ENCODE measurements at places on chromosomes 5 and 9.
A peak's percentile ranks its signal among the peaks of the same experiment; 100 is the strongest.

DNA sequence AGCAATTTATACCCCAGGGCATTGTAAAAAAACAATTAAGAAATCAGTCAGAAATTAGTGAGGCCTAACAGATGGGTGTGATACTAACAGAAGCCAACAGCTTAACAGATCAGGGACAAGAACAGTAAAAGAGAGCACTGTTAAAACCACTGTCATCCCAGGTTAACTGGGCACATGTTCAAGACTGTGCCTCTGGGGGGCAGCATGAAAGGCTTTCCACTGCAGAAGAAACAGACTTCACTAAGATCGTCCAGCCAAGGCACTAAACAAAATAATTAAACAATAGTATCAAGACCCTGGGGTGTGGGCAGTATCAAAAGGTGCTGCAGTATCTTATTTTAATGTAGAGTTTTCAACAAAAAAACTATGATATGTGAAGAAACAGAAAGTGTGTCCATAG, 43.5 kb downstream of the FBN2 start:
- DNase-seq: no peak

GRCh38 chr9:130927995-130928900, 10.8 kb downstream of the FIBCD1 start:
- no peak for DNase-seq

DNA sequence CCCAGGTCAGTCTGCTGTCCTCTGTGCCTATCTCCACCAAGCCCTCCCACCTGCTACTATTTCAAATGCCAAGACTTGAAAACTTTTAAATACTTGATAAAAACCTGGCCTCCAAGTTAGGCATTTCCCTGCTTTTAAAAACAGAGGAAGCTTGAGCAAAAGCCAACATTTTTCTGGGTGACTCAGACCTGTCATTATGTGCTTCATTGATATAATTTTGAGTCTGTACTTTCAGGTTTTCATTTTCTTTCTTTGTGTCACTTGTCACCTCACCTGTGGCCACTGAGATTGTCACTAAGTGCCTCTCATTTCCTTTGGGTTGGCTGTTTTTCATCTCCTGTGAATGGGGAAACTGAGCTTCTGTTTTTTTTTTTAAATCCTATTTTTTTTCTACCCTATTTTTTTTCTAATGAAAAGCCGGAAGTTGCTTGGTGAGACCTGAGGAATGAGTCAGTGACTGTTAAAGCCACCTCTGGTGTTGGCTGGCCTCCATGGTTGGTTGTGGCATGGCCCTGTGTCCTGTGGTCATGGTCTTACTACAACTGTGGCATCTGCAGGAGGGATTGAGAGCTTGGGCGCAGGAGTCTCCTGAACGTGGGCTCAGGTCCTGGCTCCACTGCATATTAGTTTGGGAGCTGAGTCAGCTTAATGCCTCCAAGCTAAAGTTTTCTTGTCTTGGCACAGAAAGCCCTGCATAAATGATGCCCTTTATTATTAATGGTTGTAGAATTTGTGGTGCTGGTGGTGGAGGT, 56.7 kb downstream of the ARHGAP26 start:
- no peak for DNase-seq

GRCh38 chr5:31193591-31194467, at the start of gene CDH6:
CDH6 (plus strand) TSS chr5:31193686; CDS start chr5:31267474, 73,788 bp downstream.
- DNase-seq: no peak

GRCh38 chr5:147586832-147587231, 77.0 kb upstream of the DPYSL3 start:
- no peak for DNase-seq

DNA sequence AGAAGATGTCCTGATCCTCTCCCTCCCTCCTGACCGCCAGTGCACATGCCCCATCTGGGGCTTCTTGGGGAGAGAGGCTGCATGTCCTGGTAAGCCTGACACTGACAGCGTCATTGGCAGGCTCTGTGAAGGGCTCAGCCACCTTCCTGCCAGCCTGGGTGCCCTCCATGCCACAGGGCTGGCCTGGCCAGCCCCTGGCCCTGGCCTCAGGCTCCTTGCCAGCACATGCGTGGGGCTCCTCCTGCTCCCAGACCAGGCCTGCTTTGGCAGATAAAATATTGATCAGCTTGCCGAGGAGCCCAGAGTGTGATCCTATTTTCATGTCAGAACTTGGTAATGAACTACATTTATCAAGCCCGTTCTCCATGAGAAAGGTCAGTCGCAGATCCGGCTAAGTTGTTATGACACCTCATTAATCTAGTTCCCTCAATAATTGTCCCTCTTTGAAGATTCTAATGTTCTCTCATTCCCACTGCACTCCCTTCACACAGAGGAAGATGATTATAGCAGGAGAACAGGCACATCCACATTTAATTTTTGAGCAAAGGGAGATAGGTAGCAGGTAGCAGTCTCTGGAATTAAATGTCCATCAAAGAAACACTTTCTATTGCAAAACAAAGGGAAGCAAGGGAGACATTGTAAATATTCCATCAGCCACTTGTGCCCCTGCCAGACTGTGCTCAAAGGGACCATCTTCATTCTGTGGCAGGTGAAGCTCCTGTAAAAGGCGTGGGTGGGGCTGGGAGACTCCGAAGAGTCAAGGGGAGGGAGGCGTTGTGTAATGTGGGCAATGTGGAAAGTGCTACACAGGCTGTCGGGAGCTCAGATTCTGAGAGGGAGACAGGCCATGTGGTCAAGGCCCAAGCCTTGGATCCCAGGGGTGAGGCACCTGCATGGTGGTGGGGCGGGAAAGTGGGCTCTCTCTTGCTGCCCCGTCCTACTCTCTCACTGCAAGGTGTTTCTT, 272.0 kb downstream of the HSPA4 start:
- no peak for DNase-seq

GRCh38 chr5:134975843-134976242, 8.1 kb downstream of the CATSPER3 start:
- no peak for DNase-seq

- peak; percentile 76 for DNase-seq
These were observed 58.3 kb downstream of the PFDN1 start for GRCh38 chr5:140244525-140245025.

DNA sequence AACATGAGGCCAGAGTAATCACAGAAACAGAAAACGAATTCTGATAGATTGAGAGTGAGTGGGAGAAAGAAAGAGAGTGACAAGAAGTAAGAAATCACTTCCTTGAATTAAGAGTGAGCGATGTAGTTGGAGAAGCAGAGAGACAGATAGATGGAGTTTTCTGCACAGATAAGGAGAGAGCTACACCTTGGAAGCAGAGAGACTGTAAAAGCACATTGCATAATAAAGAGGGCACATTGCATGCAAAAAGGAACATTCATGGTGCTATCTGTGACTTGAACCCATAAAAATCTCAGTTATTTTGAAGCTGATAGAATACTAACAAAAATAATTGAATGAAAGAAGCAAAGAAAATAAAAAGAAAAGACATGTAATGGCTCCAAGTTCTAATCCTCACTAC, 943.8 kb downstream of the NR2F1-AS1 start:
- DNase-seq: no peak

GRCh38 chr5:7529880-7530279, 133.9 kb downstream of the ADCY2 start:
- DNase-seq: no peak

DNA sequence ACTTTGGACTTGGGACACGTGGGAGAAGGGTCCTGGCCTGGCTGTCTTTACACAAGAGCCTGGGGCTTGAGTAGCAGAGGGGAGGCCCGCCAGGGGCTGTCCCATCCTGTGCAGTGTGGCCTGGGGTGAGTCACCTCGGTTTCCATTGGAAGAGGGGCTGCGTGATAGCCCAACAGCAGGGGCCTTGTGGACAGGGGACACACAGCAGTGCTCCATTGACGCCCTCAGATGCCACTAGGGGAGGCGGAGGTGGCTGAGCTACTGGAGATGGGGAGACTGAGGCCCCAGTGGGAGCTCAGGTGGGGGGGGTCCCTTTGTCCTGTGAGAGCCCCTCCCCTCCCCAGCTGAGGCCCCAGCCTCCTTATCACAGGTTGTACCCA, 50.0 kb upstream of the RNU6ATAC start:
- no peak for DNase-seq

DNA sequence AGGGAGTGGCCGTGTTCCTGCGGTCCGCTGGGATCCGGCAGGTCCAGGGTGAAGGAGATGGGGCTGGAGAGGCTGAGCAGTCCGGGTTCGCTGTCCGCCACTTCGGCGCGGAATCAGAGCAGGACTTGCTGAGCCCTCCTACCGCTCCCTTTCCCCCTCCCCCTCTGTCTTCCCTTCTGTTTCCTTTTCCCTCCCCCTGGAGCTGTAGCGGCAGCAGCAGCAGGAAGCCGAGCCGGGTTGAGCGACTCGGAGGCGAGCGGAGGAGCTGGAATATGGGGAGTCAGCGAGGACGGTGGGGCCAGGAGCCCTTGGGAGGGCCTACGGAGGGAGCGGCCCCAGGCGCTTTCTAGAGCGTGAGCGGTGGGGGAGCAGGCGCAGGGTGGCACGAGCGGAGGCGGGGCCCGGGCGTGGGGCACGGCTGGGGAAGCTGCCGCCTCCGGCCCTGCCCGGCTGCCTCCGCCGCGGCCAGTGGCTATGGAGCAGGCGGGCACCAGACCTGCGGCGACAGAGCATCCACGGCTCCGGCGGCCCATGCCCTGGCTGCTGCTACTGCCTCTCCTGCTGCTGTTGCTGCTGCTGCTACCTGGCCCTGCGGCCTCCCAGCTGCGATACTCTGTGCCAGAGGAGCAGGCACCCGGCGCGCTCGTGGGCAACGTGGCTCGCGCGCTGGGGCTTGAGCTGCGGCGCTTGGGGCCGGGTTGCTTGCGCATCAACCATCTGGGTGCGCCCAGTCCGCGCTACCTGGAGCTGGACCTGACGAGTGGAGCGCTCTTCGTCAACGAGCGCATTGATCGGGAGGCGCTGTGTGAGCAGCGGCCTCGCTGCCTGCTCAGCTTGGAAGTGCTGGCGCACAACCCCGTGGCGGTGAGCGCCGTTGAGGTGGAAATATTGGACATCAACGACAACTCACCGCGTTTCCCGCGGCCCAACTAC, at the start of gene PCDHAC2:
TSS of gene PCDHAC2 (plus strand) at position 184 of the 933 bp plus-strand sequence. CDS start at position 475, 291 bp downstream.
- no peak for DNase-seq

DNA sequence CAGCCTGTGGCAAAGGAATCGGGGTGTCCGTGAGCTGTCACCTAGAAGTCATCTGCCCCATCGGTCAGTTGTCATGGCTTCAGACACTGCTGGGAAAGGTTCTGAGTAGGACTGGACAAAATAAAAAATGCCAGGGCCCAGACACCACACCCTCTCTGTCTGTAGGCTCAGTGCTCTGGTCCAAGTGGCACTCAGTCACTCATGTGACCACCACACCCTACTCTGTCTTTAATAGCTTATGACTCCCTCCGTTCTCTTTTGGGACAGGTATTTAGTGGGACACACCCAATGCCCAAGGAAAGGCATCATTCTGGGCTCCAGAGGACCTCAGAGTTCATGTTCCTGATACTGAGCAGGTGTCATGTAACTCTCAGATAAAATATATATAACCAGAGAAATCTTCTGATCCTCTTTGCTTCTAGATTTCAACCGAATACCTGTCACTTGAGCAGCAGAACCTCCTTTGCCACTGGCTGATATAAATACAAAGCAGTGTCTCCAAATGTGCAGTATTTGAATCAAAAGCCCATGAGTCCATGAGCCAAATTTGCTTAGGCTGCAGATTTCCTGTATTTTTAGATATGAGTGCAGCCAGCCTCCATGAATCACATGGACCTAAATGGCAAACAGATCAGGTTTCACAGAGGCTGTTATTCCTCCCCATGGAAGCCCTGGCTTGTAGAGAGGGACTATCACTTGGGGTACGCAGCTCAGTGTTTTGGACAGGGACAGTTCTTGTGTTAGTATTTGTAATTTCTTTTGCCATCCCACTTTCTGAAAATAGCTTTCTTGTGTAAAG, 272.0 kb downstream of the ARHGAP26 start:
- no peak for DNase-seq

GRCh38 chr9:6562871-6563430, 82.6 kb downstream of the GLDC start:
- DNase-seq: no peak

DNA sequence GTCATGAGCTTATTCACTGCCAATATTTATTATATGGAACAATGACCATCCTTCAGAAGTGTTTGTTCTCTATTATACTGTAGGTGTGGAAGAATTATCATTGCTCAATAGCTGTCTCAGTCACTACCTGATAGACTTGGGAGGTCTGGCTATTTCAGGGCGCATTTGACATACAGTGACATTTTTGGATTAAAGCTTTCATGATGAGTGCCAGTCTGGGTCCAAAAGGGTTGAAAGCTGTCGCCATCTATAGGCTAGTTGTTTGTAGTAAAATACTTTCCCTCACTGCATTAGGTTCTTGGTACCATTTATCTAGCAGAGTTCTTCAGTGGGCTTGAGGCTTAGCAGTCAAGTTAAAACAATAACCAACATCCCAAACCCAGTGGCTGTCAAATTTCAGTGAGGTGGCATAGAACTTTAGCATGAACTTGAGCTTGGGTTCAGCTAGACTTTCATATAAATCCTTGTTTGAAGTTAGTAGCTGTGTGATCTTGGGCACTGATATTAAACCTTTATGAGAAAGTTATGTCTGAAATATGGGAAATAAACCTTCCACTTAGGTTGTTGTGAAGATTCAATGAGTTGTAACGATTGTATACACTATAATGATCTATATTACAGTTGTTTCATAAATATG, 110.5 kb upstream of the CDKN2B start:
- DNase-seq: no peak

DNA sequence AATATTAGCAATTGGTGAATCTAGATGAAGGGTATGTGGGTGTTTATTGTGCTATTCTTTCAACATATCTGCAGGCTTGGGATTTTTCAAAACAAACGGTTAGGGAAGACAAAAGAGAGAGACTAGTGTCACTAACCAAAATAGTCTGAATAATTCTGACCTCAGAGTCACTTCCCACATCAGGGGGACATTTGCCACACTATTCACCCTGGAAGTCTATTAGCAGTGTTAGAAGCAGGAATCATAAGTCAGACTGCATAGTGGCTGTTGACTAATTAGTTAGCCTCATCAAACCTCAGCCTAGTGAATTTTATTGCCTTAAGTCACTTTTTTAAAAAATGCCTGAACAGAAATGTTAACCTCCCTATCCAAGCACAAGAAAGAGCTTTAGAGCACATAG, 169.2 kb upstream of the RGMB start:
- no peak for DNase-seq

- no peak for DNase-seq
These were observed 18.9 kb downstream of the CLPTM1L start for GRCh38 chr5:1325870-1326531.

- no peak for DNase-seq
These were observed 25.4 kb upstream of the TGFBR1 start for GRCh38 chr9:99079542-99079941.

DNA sequence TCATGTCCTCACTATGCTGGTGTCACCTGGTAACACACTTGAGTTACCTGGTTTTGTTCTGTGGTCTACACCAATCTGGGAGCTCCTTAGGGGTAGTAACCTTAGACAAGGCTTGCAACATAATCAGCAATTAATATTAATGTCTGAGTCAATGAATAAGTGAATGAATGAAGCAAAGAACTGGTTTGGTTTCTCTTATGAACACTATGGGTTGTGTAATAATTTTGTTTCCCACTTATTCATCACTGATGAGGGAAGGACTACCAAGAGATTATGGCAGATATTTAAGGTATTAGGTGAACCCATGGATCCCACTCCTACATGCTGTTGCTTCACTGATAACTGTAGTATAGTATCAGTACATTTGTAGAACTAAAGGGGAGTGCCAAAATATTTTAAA, 116.0 kb downstream of the SLC12A2 start:
- no peak for DNase-seq

GRCh38 chr5:153784277-153784676, 254.4 kb downstream of the FAM114A2 start:
- no peak for DNase-seq

- DNase-seq: no peak
These were observed 172.9 kb upstream of the PTCH1 start for GRCh38 chr9:95689669-95690068.
